Tibial nerve (tissue), 4 donors: ENCODE measurements at places on chromosomes 7 and 10. TPM values are rescaled to one million over a fixed set of nuclear protein-coding genes. Genes with fewer than 3 reads are reported as not detected.

DNA sequence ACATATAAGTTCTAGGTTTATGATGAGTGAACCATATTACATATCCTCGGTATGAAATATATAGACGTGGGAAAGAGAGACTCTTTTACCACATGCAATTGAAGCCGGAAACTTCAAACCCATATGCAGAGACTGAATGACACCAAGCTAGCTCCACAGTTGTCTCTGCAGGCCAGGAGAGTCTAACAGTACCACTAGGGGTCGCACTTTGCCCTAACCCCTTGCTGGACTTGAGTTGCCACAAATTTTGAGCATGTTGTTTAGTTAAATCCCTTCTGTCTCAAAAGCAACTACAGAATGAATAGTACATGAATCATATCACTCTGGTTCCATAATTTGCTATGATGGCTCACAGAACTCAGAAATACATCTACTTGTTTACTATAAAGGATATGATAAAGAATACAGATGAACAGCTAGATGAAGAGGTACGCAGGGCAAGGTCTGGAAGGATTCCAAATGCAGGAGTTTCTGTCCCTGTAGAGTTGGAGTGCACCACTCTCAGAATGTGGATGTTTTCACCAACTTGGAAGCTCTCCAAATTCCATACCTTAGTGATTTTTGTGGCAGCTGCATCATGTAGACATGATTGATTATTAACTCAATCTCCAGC is 112.4 kb upstream of the YAE1 start:
- no peak for DNase-seq

Gene RNF32
- total RNA-seq: 1.5 TPM

- DNase-seq: no peak
These were observed 596.9 kb downstream of the PHTF2 start for GRCh38 chr7:78395298-78396036.

- no peak for DNase-seq
These were observed 220.2 kb downstream of the KCNMA1 start for GRCh38 chr10:77417359-77417758.

DNA sequence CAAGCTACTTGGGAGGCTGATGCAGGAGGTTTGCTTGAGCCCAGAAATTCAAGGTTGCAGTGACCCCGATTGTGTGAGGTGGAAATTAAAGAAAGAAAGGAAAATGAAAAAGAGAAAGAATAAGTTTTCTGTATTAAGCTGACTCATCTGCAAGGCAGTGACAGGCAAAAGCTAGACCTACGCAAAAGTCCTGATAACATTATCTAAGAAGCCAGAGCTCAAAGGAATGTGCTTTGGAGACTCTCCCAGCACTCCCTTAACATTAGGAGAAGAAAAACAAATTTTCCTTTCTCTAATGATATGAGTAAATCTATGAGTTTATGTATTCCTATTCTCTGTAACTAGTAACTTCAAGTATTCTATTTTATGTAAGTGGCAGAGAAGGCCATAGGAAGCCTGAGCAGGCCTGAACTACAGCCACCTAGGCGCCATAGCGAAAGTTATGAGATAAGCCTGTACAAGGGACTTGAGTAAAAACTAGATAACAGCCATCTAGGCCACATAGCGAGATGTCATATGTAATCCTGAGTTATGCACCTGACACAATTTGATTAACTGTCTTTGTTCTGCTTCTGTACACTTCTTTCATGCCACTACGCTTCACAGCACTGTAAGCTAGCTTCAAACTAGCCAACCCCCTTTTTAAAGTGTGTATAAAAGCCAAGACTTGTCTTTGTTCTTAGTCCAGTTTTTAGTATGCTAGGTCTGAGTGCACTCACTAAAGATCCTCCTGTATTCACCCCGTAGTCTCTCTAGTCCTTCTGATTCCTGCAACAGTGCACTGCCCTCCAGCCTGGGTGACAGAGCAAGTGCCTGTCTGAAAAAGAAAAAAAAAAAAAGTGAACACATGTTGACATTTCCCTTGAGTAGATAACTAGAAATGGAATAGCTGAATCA is 9.4 kb upstream of the ZWINT start:
- DNase-seq: no peak
